ENCODE measurements at places on chromosomes 12 and 14. TPM values are rescaled to one million over a fixed set of nuclear protein-coding genes. Genes with fewer than 3 reads are reported as not detected.

DNA sequence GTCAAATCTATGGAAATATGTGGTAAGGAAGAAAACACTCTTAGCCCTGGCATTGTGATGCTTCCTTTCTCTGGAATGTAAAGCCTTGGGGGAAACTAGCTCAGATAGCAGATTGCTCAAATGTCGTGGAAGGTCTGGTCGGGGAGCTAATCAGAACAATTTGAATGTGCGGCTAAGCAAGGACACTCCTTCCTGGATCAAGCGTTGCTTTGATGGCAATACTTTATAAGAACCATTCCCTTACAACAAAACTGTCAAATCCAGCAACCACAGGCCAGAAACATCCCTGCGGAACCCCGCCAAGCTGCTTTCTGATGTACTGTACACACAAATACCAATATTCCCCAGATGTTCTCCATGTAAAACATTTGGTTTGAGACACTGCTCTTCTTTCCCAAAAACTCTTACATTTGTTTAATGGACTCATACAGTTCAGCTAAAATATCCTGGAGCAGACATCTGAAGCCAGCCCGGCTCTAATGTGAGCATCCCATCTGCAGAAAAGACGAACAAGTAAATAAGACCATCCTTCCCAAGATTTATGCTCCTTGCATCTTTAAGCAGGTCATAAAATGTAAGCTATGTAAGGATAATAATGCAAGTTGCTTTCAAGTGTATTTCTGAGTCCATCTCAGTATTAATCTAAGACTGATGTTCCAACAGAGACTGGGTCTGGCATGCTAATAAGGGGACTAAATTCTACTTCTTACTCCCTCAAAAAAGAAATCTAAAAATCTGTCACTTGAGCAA, 20.2 kb downstream of the NUAK1 start:
- DNase-seq, result no peak

DNA sequence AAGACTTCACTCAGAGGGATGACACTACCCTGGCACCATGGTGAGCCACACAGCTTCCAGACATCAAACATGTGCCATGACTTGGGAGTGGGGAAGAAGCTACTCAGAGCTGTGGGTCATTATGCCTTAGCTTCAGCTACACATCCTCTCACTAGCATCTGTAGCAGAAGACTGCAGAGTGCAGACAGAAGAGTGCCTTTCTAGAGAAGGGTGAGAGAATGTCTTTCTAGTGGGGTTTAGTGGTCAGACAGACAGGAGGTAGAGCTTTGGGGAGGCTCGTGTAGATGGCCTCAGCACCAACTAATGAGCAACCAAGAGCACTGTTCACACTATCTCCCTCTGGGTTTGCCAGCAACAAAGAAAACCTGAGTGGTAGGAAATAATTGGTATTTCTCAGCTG, 4.9 kb upstream of the B4GALNT3 start:
- no peak for DNase-seq

DNA sequence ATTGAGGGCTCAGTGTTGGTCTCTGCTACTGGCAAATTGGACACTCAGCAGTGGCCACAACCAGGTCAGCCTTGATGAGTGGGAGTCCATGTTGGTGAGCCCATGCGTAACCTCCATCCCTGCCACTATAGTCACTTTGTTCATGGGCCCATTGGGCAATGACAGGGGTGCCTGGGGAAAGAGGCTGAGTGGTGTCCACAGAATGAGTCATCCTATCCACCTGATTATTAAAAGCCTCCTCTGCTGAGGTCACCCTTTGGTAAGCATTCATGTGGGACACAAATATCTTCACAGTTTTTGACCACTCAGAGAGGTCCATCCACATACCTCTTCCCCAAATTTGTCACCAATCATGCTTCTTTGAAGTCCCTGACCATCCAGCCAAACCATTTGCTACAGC, 50.0 kb downstream of the FIGNL2 start:
- DNase-seq, result no peak

- peak; percentile 57 for DNase-seq
Measured at GRCh38 chr12:53205747-53206419, 1.2 kb downstream of the ITGB7 start.

DNA sequence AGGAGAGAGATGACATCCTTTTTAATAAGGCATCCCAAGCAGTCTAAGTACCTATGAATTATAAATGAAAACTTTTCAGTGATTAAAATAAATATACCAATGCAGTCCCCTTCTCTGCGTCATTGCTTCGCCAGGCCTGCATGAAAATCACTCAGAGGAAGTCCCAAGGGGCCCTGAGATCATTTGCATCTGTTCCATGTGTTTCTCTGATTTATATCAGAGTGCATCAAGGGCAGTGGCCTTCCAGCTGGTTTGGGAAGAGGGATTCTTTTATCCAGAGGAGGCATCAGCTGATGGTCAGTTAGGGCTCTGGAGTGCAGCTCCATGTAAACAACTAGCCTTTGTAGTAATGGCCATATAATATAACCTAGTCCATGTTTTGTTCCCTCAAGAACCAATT, 210.1 kb downstream of the RGS6 start:
- no peak for DNase-seq

GRCh38 chr12:77076886-77077285, 11.5 kb upstream of the E2F7 start:
- no peak for DNase-seq

DNA sequence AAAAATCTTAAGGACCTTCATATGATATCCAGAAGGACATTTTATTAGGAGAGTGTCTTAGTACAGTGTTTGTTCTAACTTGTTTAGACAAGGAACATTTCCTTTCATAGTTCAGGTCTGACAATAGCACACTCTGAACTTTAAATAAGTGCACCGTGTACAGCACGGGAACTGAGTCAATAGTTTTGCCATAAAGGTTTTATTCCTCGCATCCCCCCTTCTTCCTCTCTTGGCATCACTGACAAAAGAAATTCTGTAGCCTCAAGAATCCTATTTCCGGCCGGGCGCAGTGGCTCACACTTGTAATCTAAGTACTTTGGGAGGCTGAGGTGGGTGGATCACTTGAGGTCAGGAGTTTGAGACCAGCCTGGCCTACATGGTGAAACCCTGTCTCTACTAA, 58.3 kb downstream of the TMCC3 start:
- DNase-seq, result no peak

- peak; percentile 35 for DNase-seq
Measured at GRCh38 chr12:100375038-100375735, 18.3 kb downstream of the SLC17A8 start.

DNA sequence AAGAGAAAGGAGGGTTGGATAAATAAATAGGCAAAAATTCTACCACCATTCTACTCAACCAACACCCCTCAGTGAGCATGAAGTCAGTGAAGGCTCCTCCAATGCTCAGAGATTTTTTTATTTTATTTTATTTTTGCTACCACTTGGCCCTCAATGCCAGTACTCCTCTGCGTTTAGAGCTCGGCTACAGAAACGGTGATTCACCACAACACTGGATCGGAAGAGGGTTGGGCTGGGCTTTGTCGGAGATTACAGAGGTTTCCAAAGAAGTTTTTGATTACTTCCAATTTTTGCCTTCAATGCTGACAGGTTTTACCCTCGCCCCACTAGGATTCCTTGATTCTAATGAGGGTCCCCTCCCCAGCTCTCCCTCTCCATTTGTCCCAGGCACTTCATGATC, 1027.2 kb upstream of the TMEM132C start:
- no peak for DNase-seq

GRCh38 chr12:106135781-106136180, 3.0 kb downstream of the NUAK1 start:
- no peak for DNase-seq

- DNase-seq, result no peak
Measured at GRCh38 chr12:54555670-54556257, 6.4 kb downstream of the PDE1B start.

DNA sequence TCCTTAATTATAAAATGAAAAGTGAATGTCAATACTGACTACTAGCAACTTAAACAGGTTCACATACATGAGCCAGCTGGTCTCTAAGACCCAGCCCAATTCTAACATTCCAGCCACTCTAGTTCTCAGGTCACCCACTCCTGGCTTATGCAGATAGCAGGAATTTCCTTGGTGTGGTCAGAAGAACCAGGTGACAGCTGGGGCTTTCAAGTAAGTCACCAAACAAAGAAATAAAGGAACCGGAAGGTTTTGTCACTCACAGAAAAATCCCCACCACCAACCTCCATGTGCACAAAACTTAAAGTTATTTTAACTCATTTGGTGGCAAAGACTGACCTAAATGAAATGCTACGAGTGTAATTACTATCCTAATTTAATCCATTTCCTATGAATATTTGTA, 129.6 kb upstream of the CDKN3 start:
- no peak for DNase-seq

DNA sequence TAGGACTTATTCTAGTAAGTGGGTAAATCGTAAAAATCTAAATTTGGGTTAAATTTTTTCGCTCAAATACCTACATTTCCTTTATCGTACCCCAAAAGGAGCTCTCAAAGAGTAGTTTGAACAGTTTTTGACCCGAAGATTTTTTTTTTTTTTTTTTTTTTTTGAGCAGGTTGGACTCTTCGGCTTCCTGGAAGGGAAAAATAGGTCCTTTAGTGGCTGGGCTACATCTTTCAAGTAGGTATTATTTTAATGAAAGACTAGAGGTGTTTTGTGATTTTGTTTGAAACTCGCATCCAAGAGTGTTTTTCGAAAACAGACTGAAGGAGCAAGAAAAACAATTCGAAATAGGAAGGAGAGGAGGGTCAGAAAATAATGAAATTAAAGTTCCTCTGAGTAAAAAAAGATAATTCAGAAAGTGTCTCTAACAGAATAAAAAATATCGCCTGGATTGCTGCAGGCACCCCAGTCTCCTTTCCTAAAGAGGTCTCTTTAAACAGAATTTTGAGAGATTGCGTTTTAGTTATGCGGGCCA, 6.0 kb downstream of the CDKN1B start:
- DNase-seq, result no peak

DNA sequence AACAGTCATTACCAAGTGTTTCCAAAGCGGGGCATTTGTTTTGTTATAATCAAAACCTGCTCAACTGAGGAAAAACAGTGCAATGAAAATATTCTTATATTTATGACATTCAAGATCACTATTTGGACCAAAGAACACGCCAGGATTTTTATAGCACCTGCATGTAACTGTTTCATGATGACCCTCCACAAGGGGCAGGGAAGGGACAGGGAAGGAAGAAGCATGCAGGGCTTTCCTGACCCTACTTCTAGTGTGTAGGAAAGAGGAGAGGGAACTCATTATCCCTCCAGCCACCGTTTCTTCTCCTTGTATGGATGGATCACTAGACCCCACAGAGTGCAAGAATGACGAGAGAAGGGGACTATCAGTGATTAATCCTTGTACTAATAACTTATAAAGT, 49.4 kb downstream of the SPPL3 start:
- DNase-seq, result no peak

GRCh38 chr12:14892726-14893505, 7.3 kb upstream of the MGP start:
- peak; percentile 24 for DNase-seq

- no peak for DNase-seq
Measured at GRCh38 chr14:76716285-76716684, 45.0 kb upstream of the VASH1 start.

- no peak for DNase-seq
Measured at GRCh38 chr14:36096090-36096489, 80.4 kb downstream of the PTCSC3 start.

- no peak for DNase-seq
Measured at GRCh38 chr12:10194160-10194670, 15.4 kb downstream of the TMEM52B start.

DNA sequence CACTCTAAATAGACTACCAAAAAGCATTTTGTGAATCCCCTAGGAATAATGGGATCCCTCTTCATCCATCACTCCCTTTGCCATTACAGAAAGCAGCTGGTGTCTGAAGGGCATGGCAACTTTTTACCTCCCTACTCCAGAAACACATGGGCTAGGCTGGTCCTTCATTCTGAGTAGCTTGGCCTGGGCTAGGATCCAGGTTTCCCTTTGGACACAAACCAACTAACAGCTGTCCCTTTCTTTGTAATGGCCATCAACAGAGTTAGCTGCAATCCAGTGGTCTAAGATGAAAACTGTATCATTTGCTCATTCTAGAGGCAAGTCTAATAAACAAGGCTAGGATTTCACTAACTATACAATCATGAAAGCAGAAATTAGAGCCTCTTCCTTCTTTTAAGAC, 7.4 kb downstream of the GRIN2B start:
- no peak for DNase-seq

DNA sequence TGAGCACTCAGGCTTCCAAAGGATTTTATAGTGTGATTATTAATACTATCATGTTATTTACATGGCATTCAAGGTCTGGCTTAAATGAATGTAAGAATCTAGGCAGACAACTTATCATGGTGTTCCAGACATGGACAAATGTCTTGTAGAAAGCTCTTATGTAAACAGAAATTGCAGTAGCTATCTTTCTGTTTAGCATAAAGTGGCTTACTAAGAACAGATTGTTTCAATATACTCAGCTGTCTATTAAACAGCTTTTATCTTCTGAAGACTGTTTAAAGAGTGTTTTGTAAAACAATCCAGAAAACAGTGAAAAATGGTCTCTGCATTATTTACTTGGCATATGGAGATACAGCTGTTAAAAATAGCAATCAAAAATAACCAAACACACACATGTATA, 1061.8 kb upstream of the SEL1L start:
- DNase-seq, result no peak

- no peak for DNase-seq
Measured at GRCh38 chr12:56591961-56592360, 38.2 kb downstream of the BAZ2A start.

GRCh38 chr12:89528434-89528833, 2.6 kb upstream of the POC1B start:
- DNase-seq, result no peak

The HOXC9 gene
- total RNA-seq, result not detected

The KRT81 gene
- total RNA-seq, result not detected

The ISM2 gene
- total RNA-seq, result not detected

The KCNJ8 gene
- total RNA-seq, result 22.1 TPM

The PELI2 gene
- total RNA-seq, result 15.8 TPM

The KRT80 gene
- 0.14 TPM for total RNA-seq

The DCN gene
- 277 TPM for total RNA-seq

The MDP1 gene
- total RNA-seq, result 63.3 TPM

The PZP gene
- total RNA-seq, result not detected

The MFAP5 gene
- 16.9 TPM for total RNA-seq

The BMP4 gene
- total RNA-seq, result 11.2 TPM

The SLC6A15 gene
- 0.27 TPM for total RNA-seq

The SSTR1 gene
- total RNA-seq, result 6.4 TPM

The STAC3 gene
- total RNA-seq, result 1.9 TPM

The CELA1 gene
- total RNA-seq, result not detected

The KRT79 gene
- total RNA-seq, result not detected

The RNASE1 gene
- total RNA-seq, result 119 TPM

All from transverse colon (tissue), 4 donors.